ENCODE measurements at places on chromosomes 3 and 15.

GRCh38 chr3:49327485-49327884 lies 12.4 kb downstream of the USP4 start:
- DNase-seq, result no peak

DNA sequence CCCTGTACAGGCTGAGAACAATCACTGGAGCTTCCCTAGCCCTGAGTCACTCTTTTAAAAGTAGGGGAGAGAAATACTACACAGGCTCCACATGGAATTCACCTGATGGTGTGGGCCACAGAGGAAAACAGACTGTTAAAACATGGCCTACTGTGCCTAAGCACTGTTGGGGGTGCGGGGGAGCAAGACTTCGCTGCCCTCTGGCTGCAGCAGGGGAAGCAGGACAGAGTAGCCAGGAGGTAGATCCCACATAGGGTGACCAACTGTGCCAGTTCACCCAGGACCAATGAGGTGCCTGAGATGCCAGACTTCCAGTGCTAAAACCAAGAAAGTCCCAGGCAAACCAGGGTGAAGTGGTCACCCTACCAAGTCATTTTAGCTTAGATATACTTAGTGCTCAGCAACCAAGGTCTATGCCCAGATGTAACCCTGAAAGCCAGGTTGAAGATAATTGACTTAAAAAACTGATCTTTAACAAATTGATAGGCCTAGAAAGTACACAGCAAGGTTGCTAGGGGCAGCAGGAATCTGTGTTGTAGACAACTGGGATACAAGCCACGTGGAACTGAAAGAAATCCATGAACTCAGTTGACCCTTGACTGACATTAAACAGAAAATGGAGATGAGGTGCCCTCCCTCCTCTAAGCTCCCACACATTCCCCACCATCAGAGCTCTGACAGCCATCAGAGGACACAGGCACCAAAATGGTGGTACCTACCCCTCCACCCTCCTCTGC lies 344.2 kb upstream of the PPP2R3A start:
- no peak for DNase-seq

DNA sequence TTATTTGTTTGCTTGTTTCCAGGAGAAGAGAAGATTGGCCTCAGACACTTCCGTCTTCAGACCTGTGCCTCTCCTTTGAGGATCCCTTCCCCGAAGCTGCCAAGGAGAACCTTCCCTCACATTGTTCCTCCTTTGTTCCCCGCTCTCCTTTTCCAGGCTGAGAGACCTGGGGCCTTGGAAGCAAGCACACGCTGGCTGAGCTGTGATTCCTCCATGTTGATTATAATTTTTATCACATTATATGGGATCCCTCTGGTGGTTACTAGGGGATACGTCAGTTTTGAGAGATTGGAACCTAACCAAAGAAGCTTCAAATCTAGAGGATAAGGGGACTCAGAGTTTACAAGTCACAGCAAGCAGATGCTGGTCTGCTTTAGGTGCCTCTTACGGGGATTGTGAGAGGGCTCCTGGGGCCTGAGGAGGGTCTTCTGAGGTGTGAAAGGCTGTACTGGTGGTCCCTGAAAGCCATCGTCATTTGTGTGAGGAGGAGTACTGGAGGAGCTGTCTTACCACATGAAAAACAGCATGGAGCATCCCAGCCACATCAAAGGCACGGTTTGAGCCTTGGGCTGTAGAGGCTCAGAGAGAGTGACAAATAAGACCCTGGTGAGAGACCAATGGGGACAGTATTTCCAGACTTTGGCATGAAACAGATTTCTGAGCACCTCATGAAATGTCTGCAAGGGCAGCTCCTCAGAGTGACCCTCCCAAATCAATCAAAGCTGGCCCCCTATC lies 760.1 kb upstream of the CFAP20DC start:
- no peak for DNase-seq

GRCh38 chr3:94996743-94997142 lies 933.9 kb downstream of the NSUN3 start:
- DNase-seq, result no peak
